ENCODE measurements at places on chromosomes 5 and 9.

DNA sequence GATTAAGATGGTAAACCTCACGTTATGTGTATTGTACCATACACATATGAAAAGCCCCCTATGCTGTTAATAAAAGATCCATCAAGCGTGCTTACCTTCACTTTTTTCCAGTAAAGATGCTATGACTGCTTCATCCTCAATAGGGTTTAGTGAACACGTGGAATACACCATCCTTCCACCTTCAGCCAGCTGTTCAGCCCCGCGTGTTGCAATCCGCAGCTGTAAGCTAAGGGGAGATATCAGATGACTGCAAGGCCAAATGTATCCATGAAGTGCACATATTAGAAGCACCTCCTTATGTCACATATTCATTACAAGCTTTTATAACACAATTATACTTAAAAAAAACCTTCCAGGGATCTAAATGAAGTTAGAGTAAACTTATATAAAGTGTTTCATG lies 16.2 kb downstream of the NSUN2 start:
- no peak overlapping the region for H3K4me3 ChIP-seq
- no peak overlapping the region for H3K27ac ChIP-seq
- H3K36me3 ChIP-seq, result peaks cover 88% of the 10 kb centered on the region
- no peak for DNase-seq

GRCh38 chr5:138275379-138275782 lies 960 bp upstream of the GFRA3 start:
- peaks cover 6% of the 10 kb centered on the region for H3K4me1 ChIP-seq
- H3K27me3 ChIP-seq, result peaks cover 47% of the 10 kb centered on the region
- H3K4me3 ChIP-seq, result no peak overlapping the region
- H3K27ac ChIP-seq, result no peak overlapping the region
- DNase-seq, result no peak
- H3K36me3 ChIP-seq, result peaks cover 6% of the 10 kb centered on the region

DNA sequence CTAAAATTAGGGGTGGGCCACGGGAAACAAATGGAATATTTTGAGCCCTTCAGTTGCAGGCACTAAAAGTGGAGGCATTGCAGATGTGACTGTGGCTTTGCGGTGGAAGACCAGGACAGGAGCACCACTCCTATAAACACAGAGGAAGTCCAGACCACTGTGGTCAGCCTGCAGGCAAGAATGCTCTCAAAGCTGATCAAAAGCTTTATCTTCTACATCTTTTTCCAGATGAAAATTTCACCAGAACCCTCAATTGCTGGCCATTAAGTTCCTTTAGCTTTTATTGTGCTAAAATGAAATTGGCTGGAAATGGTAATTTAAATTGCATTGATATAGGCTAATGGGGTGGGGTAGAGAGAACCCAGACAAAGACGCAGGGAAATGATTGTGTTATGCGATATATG lies 208.8 kb downstream of the ERCC6L2 start:
- H3K27me3 ChIP-seq, result peaks cover 25% of the 10 kb centered on the region
- H3K4me3 ChIP-seq, result no peak overlapping the region
- H3K27ac ChIP-seq, result no peak overlapping the region
- H3K4me1 ChIP-seq, result no peaks in the 10 kb centered on the region

DNA sequence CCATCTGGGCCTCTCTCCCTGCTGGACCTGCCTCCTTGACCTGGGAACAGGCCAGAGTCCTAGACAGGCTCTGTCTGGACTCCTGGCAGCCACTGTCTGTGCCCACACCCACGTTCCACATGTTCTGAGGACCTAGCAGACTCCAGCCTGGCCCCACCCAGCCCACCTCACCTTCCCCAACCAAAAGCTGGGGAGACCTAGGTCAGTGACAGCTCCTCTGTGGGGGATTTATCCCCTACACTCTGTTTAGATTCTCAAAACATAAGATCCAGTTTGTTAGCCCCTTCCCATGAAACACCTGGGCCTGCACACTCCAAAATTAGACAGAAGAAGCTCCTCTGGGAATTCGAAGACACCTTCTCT lies 59.8 kb upstream of the ADAMTS2 start:
- H3K27me3 ChIP-seq, result peaks cover 36% of the 10 kb centered on the region
- H3K27ac ChIP-seq, result no peak overlapping the region
- H3K4me3 ChIP-seq, result no peak overlapping the region
- no peaks in the 10 kb centered on the region for H3K36me3 ChIP-seq
- H3K4me1 ChIP-seq, result no peaks in the 10 kb centered on the region
- DNase-seq, result no peak

- no peak for DNase-seq
- peaks cover 42% of the 10 kb centered on the region for H3K27me3 ChIP-seq
- H3K4me1 ChIP-seq, result no peaks in the 10 kb centered on the region
- no peaks in the 10 kb centered on the region for H3K36me3 ChIP-seq
- no peak overlapping the region for H3K27ac ChIP-seq
- no peak overlapping the region for H3K4me3 ChIP-seq
Measured at GRCh38 chr9:86795823-86796553, 151.3 kb downstream of the GAS1 start.

DNA sequence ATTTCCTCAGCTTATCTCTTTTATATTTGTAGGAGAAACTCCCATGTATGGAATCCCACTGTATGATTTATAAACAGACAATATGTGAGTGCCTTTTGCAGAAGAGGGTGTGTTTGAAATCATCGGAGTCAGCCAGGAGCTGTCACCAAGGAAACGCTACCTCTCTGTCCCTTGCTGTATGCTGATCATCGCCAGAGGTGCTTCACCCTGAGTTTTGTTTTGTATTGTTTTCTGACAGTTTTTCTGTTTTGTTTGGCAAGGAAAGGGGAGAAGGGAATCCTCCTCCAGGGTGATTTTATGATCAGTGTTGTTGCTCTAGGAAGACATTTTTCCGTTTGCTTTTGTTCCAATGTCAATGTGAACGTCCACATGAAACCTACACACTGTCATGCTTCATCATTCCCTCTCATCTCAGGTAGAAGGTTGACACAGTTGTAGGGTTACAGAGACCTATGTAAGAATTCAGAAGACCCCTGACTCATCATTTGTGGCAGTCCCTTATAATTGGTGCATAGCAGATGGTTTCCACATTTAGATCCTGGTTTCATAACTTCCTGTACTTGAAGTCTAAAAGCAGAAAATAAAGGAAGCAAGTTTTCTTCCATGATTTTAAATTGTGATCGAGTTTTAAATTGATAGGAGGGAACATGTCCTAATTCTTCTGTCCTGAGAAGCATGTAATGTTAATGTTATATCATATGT lies 18.0 kb upstream of the CTSL start:
- peaks cover 26% of the 10 kb centered on the region for H3K27me3 ChIP-seq
- H3K27ac ChIP-seq, result no peak overlapping the region
- H3K4me1 ChIP-seq, result no peaks in the 10 kb centered on the region
- no peak overlapping the region for H3K4me3 ChIP-seq
- no peak for DNase-seq
- H3K36me3 ChIP-seq, result no peaks in the 10 kb centered on the region

- H3K27ac ChIP-seq, result no peak overlapping the region
- no peaks in the 10 kb centered on the region for H3K4me1 ChIP-seq
- peaks cover 2% of the 10 kb centered on the region for H3K36me3 ChIP-seq
- H3K27me3 ChIP-seq, result peaks cover 24% of the 10 kb centered on the region
- no peak for DNase-seq
Measured at GRCh38 chr5:156824800-156825199, 25.3 kb upstream of the PPP1R2B start.

DNA sequence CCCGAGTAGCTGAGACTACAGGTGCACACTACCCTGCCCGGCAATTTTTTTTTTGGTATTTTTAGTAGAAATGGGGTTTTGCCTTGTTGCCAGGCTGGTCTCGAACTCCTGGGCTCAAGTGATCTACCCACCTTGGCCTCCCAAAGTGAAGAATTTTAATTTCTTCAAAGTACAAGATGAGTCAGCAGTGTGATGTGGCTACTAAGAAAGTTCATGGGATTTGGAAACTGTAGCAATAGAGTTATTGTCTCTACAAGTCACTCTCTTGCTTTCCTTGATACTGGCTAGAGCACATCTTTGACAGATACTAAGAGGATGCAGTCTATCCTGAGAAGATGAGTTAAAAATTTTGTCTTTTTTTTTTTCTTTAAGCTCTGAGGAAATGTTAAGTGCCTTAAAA lies 1.6 kb downstream of the CREB3 start:
- DNase-seq, result no peak
- no peaks in the 10 kb centered on the region for H3K27me3 ChIP-seq
- H3K27ac ChIP-seq, result no peak overlapping the region

DNA sequence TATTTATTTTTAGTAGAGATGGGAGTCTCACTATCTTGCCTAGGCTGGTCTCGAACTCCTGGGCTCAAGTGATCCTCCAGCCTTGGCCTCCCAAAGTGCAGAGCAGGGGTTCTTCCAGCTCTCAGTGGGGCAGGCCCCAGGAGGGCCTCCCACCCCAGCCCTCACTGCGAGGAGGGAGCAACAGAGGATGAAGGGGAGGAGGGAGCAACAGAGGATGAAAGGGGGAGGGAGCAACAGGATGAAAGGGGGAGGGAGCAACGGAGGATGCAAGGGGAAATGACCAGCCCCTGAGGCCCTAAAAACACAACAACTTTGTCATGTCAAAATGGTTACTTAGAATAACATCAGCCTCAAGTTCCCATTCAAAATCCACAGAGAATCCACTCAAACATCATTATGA lies 10.0 kb downstream of the TRIM14 start:
- H3K27me3 ChIP-seq, result no peaks in the 10 kb centered on the region
- peak overlapping the region; percentile 62 for H3K4me3 ChIP-seq
- H3K4me1 ChIP-seq, result peaks cover 72% of the 10 kb centered on the region

- DNase-seq, result no peak
- no peaks in the 10 kb centered on the region for H3K36me3 ChIP-seq
- peaks cover 10% of the 10 kb centered on the region for H3K27me3 ChIP-seq
- no peak overlapping the region for H3K4me3 ChIP-seq
Measured at GRCh38 chr5:133487093-133487492, 125.2 kb downstream of the FSTL4 start.

GRCh38 chr9:98523231-98523901 lies 185.4 kb downstream of the GABBR2 start:
- H3K27ac ChIP-seq, result no peak overlapping the region
- no peak overlapping the region for H3K4me3 ChIP-seq
- peaks cover 74% of the 10 kb centered on the region for H3K27me3 ChIP-seq

DNA sequence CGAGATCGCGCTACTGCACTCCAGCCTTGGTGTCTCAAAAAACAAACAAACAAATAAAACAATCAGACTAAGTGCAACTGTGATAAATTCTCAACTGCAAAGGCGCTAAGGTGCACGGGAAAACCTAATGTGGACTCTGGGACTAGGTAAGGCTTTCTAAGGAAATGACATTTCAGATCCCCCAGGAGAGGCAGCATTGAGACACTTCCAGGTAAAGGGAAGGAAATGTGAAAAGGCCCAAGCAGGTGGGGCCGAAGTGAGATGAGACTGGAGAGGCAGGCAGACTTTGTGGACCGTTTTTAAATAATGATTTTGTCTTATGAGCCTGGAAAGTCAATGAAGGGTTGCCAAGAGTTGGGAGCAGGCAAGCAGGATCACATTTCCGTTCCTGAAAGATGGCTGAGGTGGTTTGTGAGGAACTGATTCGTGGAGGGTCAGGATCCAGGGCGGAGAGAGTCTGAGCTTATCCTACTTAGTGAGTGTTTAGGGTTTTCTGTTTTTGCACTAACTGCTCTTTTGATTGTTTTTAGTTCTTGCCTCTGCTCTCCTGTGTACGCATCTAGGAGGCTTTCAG lies 2.0 kb upstream of the APBA1 start:
- no peak overlapping the region for H3K4me3 ChIP-seq
- peaks cover 54% of the 10 kb centered on the region for H3K27me3 ChIP-seq
- no peak for DNase-seq
- peaks cover 2% of the 10 kb centered on the region for H3K36me3 ChIP-seq

DNA sequence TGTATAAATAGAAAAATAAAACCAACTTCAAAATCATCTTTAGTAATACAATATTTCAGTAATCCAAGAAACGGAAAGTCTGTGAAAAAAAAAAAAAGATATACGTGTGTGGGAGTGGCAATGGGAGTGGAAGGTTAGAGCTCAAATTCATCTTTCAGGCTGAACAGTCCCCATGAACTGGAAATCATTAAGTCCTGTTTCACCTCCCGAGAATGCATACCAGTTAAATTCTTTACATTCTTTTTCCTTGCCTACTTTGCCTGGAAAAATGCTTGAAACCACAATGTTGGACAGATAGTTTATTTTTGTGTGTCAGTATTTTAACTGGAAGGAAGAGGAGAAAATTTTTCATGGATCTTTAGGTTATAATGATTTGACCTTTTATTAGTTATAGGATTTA lies 166.8 kb downstream of the MUSK start:
- no peaks in the 10 kb centered on the region for H3K4me1 ChIP-seq
- H3K27ac ChIP-seq, result no peak overlapping the region
- no peaks in the 10 kb centered on the region for H3K27me3 ChIP-seq
- no peak overlapping the region for H3K4me3 ChIP-seq
- DNase-seq, result no peak

- no peak overlapping the region for H3K4me3 ChIP-seq
- no peaks in the 10 kb centered on the region for H3K36me3 ChIP-seq
- no peak for DNase-seq
- no peaks in the 10 kb centered on the region for H3K4me1 ChIP-seq
Measured at GRCh38 chr9:106963684-106964083, 100.7 kb downstream of the ZNF462 start.

GRCh38 chr5:128082551-128083032 lies 974 bp upstream of the SLC12A2 start:
- DNase-seq, result no peak
- H3K36me3 ChIP-seq, result peaks cover 29% of the 10 kb centered on the region
- H3K4me3 ChIP-seq, result peak overlapping the region; percentile 85

DNA sequence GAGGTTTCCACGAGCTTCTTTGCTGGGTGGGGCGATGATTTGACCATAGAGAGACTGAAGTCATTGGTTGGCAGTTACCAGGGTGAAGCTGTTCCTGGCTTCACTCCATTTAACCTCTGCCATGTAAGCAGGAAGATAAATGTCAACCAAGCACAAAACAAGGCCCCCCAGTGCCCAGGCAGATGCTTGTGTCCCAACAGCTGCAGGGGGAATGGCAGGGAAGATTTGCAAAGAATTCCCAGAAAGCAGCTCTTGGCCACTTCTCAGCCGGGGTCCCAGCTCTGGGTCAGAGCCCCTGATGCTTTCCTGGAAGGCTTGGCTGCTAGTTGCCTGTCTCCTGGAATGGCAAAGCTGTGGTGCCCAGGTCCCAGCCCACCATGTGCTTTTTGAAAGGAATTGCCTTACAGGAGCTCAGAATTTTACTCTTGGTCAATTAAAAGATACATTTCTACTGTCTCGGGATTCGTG lies 383.4 kb downstream of the ENC1 start:
- H3K27ac ChIP-seq, result no peak overlapping the region
- no peak overlapping the region for H3K4me3 ChIP-seq
- no peak for DNase-seq
- H3K36me3 ChIP-seq, result no peaks in the 10 kb centered on the region
- H3K27me3 ChIP-seq, result peaks cover 47% of the 10 kb centered on the region

DNA sequence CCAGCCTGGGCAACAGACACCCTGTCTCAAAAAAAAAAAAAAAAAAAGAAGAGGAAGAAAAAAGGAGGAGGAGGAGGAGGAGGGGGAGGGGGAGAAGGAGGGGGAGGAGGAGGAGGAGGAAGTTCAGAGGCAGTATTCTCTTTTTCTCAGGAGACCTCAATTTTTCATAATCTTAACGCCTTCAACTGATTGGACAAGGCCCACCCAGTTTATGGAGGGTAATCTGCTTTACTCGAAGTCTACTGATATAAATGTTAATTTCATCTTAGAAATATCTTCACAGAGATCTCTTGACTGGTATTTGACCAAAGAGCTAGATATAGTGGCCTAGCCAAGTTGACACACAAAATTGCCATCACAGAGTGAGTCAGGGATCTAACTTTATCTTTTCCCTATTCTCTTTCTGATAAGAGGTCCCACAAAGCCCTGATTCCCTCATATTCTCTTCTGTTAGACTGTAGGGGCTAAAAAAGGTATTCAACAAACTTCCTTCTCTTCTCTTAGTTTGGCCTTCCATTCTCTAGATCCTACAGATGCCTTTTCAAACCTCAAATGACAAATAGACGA lies 115.5 kb upstream of the ABCA1 start:
- H3K27ac ChIP-seq, result no peak overlapping the region
- no peaks in the 10 kb centered on the region for H3K36me3 ChIP-seq
- H3K27me3 ChIP-seq, result peaks cover 6% of the 10 kb centered on the region
- H3K4me1 ChIP-seq, result no peaks in the 10 kb centered on the region
- no peak for DNase-seq
- no peak overlapping the region for H3K4me3 ChIP-seq
